ENCODE measurements at places on chromosomes 6 and 20. TPM values are rescaled to one million over a fixed set of nuclear protein-coding genes. Genes with fewer than 3 reads are reported as not detected.

ACTR5 gene
- 16.1 TPM for total RNA-seq

- DNase-seq: no peak
- H3K27me3 ChIP-seq: no peaks in the 10 kb centered on the region
- no peaks in the 10 kb centered on the region for H3K36me3 ChIP-seq
- H3K4me1 ChIP-seq: peaks cover 6% of the 10 kb centered on the region
- H3K4me3 ChIP-seq: no peak overlapping the region
These were observed 4.0 kb upstream of the CD93 start for GRCh38 chr20:23090147-23090546.

DNA sequence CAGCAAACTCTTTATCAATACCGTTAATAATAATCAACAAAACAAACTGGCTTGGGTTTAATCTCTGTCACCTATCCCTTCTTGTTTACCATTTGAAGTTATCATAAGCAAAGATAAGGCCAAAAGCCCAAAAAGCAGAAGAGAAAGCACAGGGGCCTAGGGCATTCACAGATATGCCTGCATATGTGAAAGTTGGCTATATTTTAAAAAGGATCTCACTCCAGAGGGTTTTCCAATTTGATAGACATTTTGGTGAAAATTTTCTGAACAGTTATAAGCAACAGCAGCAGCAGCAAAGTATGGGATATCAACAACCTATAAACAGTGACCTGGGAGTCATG lies 101.1 kb downstream of the ATXN1 start:
- no peaks in the 10 kb centered on the region for H3K27me3 ChIP-seq
- H3K4me3 ChIP-seq: no peak overlapping the region
- H3K27ac ChIP-seq: no peak overlapping the region
- DNase-seq: no peak

ACOT8 gene
- 57.4 TPM for total RNA-seq
